ENCODE measurements at places on chromosomes 7 and 10.
A peak's percentile ranks its signal among the peaks of the same experiment; 100 is the strongest.

GRCh38 chr10:66627156-66627555, 298.7 kb upstream of the LRRTM3 start:
- DNase-seq = no peak

DNA sequence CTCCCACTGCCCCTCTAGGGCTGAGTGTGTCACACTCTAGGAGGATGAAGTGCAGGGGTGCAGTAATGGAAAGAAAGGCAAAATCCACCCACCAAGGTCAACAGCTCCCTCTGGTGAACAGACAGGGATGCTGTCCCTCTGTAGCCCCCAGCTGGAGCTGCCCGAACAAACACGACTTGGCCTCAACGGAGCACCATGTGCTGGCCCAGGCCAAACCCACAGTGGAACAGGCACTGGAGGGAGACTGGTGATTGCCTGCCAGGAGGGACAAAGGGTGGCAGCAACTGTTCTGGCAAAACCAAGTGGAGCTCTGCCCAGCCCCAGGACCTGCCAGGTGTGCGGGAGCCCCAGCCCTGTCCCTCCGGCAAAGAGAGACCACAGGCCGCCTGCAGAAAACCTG, 20.7 kb downstream of the PDIA4 start:
- DNase-seq = no peak

DNA sequence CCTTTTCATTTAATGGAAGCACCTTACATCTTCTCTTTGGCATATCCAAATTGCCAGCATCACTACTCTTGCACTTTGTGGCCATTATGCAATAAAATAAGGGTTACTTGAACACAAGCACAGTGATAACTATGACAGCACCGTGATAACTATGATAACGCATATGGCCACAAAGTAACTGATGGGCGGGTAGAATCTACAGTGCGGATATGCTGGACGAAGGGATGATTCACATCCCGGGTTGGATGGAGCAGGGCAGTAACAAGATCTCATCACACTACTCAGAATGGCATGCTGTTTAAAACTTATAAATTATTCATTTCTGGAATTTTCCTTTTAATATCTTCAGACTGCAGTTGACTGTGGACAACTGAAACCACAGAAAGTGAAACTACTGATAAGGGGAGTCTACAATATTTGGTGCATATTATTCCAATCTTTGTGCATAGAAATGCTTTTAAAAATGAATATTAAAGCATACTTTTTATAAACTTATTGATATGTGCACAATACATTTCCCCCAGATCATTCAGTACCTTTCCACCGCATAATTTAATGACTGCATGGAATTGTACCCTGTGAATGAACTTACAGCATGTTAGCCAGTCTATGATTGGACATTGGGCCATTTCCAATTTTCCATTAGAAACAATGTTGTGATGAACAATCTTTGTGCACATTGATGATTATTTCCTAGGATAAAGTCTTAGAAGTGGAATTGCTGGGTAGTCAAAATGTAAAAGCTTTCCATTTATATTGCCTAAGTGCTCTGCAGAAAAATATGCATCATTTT, 136.4 kb downstream of the WNT2 start:
- no peak for DNase-seq

DNA sequence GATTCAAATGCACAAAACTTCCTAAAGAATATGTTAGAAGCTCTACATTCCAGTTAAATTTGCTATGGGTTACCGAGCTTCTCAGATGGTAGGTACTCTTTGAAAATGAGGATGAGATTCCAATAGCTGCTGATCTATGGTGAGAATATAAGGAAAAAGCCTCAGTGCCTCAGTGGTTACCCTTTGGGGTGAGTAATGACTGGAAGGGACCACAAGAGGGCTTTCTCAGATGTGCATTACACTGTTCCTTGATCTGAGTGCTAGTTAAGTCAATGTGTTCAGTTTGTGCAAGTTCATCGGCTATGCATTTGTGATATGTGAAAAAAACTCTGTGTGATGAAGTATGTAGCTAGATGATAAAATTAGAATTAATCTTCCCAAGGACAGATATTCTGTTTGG, 3.5 kb downstream of the NRCAM start:
- DNase-seq = no peak

GRCh38 chr7:142328551-142328950, 70.7 kb upstream of the PRSS58 start:
- no peak for DNase-seq

- DNase-seq = no peak
Observed at GRCh38 chr7:41886901-41887311, 184.0 kb upstream of the INHBA start.

DNA sequence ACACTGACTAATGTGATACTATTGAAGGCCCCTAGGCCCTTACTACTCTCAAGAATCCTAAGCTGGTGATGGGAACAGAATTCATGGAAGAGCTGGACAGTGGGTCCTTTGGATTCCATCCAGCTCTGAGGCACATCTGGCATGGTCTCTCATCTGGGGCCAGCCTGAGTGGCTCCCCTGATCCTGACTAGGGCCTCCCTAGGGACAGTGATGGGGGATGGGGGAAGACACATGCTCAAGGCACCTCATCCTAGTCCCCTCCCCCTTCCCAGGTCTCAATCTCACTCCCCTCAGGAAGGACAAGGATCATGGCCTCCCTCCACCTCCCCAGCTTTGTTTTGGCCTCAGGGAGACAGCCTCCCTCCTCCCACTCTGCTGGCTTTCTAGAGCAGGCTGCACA, 1.8 kb downstream of the KCNIP2 start:
- no peak for DNase-seq

DNA sequence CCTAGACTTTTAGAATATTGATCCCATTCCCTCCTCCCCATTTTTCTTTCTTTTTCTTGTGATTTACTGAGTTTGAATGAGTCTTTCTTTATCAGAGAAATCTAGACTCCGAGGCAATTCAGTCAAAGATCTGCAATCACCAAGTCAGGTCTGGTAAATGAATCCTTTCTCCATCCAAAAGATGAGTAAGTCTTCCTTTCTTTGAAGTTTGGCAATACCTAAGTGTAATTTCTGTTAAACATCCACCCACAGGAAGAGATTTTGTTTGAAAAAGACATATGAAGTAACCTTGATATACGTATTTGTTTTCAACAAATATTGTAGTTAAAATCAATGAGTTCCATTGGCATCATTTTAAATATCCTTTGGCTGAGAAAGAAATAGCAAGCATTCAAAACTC, 58.3 kb downstream of the SLC39A12 start:
- no peak for DNase-seq

GRCh38 chr7:73995330-73995729, 32.6 kb upstream of the ELN start:
- no peak for DNase-seq

DNA sequence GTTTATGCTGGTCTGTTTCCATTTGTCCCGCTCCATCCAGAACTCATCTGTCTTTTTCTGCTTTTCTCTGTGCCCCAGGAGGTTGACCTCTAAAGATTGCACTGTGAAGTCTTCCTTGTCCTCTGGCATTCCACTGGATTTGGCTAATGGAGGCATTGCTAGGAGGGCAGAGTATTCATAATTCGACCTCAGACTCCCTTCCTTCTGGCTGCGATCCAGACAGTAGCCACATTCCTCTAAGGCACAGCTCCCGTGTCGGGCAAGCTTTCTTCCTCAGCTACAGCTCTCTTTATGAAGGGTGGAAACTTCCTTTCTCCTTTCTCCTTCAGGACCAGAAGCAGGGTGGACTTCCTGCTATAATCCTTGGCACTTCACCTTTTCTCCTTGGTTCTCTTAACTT, 175.9 kb downstream of the BAMBI start:
- no peak for DNase-seq

DNA sequence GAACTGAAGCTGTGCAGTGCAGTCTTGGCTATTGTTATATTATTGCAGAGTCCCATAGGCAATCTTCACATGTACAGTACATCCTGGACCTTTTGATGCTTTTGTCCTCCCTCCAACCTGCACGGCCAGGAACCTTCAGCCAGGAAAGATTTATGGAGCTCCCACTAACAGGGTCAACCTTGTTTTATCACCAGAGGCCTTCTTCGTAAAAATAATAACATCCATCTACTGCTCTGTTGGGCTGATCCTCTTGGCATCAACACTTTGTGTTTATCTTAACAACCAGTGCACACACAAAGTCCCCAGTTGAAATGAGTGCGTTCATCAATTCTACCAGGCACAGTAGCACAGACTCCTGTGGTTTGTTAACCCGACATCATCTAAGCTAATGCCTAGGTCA, 72.4 kb downstream of the AGMO start:
- DNase-seq = no peak

DNA sequence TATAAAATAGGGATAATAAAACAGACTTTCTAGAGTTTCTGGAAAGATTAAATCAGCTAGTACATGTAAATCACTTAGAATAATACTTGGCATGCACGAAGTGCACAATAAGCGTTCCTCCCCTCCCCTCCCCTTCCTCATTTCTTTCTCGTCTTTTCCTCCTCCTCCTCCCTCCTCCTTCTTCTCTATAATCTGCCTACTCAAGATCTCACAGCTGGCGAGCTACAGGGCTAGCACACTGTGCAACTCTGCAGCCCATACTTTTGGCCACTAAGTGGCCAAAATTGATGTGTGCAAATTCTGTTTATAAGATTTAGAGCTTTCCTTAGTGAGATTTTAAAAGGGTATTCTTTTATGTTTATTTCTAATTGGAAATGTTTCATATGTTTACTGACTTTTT, 565.3 kb downstream of the PHTF2 start:
- no peak for DNase-seq

- DNase-seq = no peak
Observed at GRCh38 chr10:3995302-3996210, 210.5 kb upstream of the KLF6 start.

DNA sequence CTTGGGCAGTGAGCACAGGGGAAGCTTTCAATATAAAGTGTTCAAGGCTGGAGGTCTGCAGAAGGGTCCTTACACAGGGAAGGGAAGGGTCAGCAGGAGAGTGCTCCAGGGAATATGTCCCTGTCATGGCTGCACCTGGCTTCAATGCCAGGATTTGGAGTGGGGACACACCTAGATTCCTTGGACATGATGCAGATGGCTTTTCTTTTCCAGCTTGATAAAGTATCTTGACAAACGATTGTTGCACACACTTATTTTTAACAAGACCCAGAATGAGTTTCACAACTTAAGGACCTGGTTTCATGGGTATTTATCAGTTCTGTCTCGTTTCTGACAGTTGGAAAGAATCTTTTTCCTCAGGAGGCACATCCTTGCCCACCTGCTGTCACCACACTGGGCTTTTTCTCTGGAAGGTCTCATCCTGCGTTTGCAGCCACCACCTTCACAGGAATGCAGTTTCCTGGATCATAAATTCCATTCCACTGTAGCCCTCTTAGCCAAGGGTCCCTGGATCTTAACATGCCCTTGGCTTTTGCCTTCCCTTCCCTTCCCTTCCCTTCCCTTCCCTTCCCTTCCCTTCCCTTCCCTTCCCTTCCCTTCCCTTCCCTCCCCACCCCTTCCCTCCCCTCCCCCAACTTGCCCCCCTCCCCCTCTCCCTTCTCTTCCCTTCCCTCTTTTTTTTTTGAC, 21.7 kb downstream of the SRRM3 start:
- DNase-seq = no peak

- no peak for DNase-seq
Observed at GRCh38 chr10:4834898-4835405, 8.9 kb downstream of the AKR1E2 start.

GRCh38 chr10:86440874-86441843, 74.6 kb upstream of the GRID1 start:
- no peak for DNase-seq

DNA sequence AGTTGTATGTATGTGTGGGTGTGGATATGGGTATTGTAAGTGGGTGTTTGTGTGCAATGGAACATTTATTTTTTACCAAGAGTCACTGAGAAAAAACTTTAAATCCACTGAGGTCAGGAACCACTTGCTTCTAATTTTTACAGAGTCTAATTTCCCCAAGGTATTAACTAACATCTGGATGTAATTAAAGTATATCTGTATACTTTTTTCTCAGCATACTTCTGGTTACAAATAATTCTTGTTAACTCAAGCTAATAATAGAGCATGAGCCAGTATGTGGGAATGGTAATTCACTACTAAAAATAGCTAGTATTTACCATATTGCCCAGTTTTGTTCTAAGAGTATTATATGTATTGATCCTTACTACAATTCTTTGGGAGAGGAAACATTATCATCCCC, 24.6 kb upstream of the STEAP4 start:
- DNase-seq = no peak

GRCh38 chr10:687583-688311, 1.7 kb downstream of the DIP2C start:
- DNase-seq = no peak

DNA sequence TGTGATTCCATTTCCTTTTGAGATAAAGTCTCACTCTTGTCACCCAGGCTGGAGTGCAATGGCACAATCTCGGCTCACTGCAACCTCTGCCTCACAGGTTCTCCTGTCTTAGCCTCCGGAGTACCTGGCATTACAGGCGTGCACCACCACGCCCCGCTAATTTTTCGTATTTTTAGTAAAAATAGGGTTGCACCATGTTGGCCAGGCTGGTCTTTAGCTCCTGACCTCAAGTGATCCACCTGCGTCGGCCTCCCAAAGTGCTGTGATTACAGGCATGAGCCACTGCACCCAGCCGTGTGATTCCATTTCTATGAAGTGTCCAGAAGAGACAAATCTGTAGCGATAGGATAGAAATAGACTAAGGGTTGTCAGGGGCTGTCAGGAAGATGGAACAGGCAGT, 60.4 kb downstream of the CLIP2 start:
- no peak for DNase-seq

- no peak for DNase-seq
Observed at GRCh38 chr10:118246332-118247295, 95.5 kb downstream of the FAM204A start.

DNA sequence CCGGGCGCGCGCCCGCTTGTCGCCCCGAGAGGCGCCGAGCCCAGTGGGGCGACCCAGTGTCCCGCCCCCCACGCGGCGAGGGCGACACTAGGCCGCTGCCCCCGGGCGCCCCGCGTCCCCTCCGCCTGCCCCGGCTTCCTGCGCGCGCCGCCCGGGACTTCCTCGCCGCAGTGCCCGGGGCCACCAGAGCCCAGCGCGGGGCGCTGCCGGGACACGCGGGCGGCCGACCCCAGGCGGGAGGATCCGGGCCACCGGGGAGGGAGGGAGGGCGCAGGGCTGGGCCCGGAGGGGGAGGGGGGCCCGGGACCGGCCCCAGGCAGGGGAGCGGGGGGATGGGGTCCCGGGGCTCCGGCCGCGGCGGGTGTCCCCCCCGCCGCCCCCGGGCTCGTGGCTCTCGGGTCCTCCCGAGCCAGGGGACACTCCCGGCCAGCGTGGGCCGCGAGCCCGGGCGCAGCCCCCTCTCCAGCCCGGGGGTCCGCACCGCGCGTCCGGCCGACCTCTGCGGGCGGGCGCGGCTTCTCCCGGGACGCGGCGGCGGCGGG, 435 bp upstream of the PWWP2B start:
- DNase-seq = peak; percentile 56

- DNase-seq = no peak
Observed at GRCh38 chr10:14879928-14880193, 1.2 kb downstream of the SUV39H2 start.
